ENCODE measurements at places on chromosomes 3 and 15.

- no peak for DNase-seq
Observed at GRCh38 chr15:49060710-49061495, 14.7 kb upstream of the SECISBP2L start.

DNA sequence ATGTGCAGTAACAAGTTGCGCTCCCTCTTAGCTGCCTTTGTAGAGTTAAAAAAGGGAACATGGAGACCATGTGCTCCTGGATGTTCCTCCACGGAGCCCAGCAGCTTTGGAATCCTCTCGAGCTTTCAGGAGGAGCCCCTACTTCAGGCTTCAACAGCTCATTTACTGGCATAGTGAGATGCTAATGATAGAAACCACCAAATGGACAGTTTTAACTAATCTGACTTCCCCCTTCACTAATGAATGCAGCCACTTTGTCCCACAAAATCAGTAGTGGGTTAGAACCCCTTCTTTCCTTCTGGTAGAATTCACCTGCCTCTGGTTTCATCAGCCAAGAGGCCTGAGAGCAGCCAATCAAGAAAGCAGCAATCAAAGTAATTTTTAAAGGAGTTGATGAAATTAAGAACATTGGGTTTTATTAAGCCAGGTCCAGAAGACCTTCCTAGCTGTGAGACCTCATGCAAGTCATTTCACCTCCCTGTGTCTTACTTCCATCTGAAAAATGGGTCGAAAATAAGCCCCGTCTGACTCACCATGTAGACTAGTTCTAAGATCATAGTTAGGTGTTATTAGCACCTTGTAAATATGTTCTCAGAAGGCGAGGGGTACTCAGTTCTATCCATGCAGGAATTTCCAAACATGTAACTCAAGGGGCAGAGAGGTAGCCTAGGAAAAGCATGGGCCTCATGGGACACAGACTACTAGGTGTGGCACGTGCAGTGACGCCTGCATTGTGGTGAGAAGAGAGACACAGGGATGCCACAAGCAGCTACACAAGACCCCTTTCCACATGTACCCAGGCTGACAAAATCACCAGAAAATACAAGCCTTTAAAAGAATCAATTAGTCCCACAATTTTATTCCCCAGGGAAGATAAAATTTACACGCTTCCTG lies 179.7 kb upstream of the LPP start:
- no peak for DNase-seq

DNA sequence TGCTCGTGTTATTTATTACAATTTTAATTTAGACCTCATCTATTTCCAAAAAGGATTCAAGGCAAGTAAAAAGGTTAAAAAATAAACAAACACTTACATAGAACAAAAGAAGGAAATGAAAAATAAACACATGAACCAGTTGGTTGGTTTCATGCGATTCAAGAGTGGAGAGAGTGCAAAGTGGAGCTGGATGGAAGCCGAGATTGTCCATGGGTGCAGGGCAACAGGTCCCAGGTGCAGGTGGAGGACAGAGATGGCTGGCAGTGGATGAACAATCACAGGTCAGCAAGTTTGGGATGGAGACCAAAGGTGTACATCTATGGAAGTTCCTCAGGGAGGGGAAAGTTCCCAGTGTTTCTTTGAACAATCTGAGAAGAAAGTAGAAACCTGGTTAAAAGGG lies 11.6 kb upstream of the SEMA5B start:
- no peak for DNase-seq

DNA sequence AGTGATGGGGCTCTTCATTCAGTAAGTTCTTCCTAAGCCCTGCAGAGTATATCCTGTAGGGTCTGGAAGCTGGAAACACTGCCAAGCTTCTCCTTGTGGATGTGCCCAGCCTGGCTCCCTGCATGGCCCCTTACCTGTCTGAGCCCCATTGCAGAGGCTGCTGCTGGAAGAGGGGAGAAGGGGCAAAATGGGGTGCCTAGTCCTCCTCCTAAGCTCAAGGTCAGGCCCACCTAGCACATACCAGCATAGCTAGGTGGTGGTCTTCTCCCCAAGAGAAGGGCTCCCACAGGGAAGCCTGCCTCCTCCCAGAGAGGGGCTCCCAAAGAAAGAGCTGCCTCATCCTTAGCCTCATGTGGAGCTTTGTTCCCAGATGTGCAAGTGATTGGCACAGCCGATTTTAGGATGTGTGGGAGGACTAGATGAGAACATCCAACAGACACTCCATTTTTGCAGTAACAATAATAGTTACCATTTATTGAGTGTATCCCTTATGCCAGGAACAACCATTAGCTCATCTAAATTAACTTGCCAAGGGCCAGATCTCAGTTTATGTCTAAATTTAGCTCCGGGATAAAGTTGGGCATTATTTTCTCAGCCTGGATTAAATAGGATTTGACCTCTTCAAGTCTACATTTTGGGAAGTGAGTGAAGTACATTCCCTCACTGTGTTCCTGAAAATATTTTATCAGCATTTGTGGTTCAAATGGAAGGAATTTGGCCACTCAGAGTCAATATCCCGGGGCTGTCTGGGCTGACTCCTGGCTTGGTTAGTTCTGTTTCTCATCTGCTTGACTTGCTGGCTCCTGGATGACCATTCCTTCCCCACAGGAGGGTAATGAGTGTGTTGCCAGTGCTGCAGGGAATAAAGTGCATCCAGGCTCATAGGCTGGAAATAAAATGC lies 291.1 kb upstream of the ROPN1 start:
- DNase-seq: no peak

- DNase-seq: no peak
Observed at GRCh38 chr3:89697321-89697916, 590.0 kb downstream of the EPHA3 start.

- no peak for DNase-seq
Observed at GRCh38 chr3:85560088-85560785, 601.4 kb downstream of the CADM2 start.

GRCh38 chr15:92391640-92392039 lies 2.0 kb upstream of the ST8SIA2 start:
- DNase-seq: no peak

DNA sequence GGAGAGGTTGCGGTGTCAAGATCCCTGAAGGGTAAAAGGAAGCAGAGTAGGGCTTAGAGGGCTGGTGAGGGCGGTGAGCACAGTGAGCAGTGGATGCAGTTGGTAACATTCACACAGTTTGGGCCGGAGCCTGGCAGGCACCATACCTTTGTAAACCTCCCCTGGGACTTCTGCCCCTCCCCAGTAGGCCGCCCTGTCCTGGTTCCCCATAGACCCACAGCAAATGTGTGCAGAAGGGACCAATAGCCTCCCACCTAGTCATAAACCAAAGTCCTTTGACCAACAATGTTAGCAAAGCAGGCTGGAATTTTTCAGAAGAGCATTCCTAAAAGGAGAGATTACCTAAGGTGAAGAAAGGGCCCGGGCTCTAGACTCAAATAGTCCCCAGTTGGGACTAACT lies 1.7 kb upstream of the PHGR1 start:
- DNase-seq: no peak

DNA sequence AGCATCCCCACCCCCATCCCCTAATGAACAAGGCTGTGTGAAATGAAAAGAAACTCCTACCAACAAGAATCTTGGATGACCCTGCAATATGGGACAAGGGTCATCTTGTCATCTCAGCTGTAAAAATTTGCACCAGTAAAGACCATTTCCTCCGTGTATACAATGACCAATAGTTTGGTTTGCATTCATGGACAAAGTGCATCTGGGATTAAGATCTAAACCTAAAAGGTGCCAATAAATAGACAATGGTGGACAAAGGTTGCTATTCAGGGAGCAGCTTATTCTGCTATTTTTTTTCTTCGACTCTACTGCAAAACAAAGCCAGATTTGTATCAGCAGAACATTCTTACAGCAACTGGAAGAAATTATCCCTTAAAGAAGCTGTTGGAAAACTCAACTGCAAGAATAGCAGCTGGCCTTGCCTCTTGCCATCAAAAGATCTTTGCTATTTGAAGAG lies 8.0 kb downstream of the MGLL start:
- DNase-seq: no peak
